Pons (tissue), 1 donor: ENCODE measurements at places on chromosomes 1 and 21.

GRCh38 chr1:166698771-166699170 is 140.5 kb upstream of the POGK start:
- DNase-seq: no peak

- no peak for DNase-seq
Observed at GRCh38 chr1:58003059-58003458, 543.5 kb downstream of the OMA1 start.

DNA sequence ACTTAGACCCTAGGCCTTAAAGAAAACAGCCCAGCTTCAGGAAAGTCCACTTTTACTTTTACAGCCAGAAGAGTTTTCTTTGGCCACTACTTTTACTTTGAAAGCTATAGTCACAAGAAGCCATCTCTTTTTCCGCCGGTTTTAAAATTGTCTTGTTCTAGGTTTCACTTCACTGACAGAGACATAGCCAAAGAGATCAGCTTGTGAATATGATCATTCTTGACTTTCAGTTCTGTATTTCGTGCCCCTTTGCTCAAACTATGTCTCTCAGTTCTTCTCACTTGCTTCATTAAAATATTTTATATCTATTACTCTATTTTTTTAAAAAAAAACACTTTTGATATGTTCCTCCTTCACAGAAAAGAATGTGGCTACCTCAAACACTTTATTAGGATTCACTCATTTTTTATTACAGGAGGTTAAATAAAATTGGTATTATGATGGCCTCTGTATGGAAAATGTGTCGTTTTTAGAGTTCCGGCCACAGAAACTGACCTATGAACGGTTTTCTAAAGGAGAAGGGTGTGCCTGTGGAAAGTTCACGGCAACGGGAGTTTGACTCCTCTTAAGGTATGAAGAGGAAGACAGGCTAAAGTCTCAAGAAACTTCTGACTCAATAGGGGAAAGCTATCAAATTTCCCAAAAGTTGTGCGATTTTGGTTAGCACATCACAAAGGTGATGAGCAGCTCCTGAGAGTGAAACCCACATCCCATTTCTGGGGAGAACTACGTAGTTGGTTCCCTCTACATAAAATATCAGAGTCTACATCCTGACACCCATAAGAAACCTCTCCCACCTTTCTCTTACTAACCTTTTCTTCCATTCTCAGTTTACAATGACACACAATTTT is 1.2 kb downstream of the MCOLN2 start:
- peak; percentile 5 for DNase-seq

DNA sequence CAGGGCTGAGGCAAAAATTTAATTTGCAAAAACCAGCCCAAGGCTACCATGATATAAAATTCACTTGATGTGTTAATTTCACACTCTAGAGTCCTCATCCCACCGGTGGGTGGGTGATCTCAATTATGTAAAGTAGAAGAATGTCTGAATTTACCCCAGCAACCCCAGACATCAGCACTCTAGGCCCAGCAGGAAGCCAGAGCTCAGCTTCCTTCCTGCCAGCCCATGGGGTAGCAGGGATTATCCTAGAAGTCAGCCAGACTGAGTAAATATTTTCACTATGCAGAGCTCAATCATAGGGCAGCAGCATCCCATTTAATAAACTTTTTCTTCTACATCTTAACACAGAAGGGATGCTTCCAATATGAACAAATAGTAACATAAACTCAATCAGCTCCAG is 71.0 kb downstream of the SIPA1L2 start:
- DNase-seq: no peak

DNA sequence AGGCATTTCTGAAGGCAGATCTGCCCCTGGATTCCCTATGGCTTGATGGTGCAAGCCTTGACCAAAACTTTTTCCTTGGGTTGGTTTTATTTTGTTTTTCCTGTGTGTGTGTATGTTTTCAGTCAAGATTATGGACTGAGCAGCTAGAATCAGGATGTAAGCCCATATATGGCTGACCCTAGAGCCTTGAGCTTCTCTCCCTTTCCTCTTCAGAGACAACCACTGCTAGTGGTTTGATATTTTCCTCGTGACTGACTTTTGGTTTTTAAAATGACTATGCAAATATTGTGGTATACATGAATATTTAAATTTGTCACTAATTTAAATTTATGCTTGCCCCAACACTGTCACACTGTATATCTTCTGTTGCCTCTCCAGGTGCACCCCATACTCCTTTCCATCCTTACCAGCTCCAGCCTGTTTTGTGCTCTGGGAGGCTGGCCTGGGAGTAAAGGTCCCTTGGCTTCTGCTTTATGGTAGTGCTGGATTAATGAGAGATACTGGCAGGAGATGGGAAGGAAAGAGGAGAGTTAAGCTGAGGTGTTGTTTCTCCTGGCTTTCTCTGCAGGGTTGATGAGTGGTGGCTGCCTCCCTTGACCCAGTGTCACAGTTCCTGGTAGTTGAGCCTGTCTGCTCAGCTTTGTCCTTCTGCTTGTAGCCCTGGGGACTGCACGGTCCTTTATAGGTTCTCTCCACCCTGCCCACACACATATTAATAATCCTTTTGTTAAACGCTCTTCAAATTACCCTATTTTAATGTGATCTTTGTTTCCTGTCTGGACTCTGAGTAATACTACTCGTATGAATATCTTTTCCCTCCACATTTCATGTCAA is 44.4 kb downstream of the RWDD3 start:
- DNase-seq: no peak

DNA sequence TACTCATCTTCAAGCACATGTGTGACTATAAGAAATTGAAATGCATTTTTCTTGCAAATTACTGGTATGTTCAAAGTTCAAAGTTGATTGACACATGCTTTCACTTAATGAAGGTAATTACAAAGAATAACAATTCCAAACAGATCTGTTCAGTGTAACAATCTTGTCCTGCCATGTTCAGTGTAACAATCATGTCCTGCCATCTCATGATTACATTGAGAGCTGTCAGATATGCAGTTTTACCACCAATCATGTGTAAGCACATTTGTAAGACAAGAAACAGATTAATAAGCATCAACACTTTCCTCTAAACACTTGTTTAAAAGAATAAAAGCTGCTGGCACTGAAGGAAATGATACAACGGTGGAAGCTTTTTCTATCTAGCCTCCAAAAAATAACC is 80.3 kb upstream of the ZNF281 start:
- no peak for DNase-seq

DNA sequence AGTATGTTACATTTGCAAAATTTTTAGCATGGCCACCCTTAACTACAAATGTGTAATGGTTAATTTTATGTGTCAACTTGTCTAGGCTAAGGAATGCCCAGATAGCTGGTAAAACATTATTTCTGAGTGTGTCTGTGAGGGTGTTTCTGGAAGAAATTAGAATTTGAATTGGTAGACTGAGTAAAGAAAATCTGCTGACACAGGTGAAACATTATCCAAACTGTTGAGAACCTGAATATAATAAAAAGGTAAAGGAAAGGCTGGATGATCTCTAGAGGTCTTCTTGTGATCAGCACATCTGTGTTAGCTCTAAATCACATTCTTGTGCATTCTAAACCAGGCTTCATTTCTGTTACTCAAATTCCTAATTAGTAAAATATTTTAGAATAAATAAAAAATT is 100.8 kb downstream of the UCHL5 start:
- DNase-seq: no peak

DNA sequence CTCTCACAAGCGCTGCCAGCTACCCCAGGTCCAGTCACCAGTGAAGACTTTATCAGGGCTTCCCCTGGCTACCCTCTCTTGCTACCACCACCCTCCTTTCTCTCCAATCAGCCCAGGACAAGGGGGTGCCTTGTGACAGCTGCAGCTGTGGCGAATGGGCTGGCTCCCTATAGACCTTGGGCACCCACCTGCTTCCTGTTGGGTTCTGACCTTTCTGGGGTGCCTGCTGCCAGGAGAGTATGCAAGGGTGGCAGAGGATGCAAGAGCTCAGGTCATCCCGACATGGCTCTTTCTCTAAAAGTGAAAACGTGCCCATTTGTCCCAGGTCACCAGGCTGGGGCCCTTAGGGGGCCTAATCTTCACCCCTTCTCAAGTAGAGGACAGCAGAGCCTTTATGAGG is 6.6 kb downstream of the KLHDC8A start:
- DNase-seq: no peak
